ENCODE measurements at places on chromosomes 1 and 21.

- DNase-seq, result no peak
These were observed 3.8 kb upstream of the S100B start for GRCh38 chr21:46608672-46609111.

DNA sequence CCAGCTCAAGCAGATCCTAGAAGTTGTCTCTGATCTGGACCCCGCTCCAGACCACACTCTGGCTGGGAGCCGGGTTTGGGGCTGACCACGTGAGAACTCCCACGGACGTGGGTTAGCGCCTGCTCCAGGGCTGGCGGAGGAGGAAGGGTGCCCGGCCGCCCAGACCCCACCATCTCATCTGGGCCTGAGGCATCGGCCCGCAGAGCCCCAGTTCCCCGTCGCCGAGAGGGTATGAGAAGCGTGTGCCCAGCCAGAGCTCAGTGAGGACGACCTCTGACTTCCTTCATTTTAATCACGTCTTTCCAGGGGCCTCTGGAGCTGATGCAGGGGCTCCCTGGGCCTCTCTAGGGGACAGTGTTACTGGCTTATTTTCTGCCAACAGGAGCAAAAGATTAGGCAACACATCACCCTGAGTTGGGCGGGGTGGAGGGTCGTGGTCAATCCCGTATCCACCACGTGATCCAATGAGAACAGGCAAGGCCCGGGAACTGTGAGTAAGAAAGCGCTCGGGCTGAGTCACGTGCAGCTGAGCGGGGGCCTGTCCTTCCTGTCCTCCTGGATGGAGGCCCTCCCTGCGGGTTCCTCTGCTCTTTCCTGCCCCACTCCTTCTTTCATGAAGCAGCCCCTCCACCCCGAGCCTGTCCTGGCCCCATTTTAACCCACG, 81.1 kb downstream of the SIK1 start:
- no peak for DNase-seq

GRCh38 chr1:36006941-36007500, 76.1 kb downstream of the AGO3 start:
- DNase-seq, result no peak

DNA sequence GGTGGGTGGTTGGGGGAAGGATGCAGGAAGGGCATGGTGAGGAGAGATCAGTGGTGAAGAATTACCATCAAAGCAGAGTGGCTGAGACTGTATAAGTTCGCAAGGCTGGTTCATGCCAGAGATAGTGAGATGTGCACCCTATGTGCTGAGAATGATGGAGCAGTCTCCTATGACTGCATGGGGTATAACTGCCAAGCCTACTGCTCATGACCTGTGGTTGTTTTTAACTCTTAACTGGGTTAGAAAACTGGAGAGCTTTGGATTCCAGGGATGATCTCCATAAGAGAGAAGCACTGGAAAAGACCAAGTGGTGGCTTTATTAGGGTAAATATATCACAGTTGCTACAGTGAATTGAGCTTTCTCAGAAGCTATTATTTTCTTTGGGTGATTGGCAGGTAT, 16.2 kb downstream of the WNT2B start:
- DNase-seq, result no peak

DNA sequence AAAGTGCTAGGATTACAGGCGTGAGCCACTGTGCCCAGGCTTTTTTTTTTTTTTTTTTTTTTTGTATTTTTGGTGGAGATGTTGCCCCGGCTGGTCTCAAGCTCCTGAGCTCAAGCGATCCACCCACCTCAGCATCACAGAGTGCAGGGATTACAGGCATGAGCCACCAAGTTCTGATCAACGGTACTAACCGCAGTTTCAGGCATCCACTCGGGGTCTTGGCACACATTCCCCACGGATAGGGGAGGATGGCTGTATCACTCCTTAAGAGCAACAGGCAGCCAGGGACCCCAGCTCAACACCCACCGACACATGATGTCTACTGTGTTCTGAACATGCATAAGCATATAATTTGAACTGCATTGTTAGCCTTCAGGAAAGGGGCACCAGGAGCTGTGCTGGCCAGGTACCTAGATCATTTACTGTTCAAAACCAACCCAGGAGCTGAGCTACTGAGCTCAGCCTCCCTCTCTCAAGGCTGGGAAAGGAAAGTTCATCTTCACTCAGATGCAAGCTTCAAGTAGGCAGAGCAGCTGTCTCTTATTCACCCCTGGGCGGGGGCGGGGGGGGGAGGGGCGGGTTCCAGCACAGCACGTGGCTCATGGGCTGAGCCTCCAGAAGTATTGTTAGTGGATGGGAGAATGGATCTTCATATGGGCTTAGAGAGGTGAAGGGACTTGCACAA, 24.7 kb downstream of the CAPZB start:
- DNase-seq, result no peak

DNA sequence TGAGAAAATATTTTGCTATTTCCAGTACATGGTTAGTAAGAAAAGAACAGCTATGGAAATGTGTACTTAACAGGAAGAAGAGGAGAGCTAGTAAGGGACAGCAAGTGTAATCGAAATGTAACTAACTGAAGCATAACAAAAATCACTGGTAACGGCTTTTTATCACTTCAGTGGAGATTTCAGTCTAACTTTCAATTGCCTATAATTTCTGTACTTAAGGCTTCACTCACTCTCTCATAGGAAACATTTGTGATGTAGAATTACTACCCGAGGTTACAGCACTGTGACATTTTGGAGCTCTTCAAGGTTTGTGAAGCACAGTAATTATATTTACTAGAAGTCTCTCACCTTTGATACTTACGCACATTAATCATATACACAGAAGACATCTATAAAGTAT, 1119.1 kb downstream of the AMY1C start:
- no peak for DNase-seq

- DNase-seq, result no peak
These were observed 19.4 kb downstream of the ENO1 start for GRCh38 chr1:8858888-8859706.

DNA sequence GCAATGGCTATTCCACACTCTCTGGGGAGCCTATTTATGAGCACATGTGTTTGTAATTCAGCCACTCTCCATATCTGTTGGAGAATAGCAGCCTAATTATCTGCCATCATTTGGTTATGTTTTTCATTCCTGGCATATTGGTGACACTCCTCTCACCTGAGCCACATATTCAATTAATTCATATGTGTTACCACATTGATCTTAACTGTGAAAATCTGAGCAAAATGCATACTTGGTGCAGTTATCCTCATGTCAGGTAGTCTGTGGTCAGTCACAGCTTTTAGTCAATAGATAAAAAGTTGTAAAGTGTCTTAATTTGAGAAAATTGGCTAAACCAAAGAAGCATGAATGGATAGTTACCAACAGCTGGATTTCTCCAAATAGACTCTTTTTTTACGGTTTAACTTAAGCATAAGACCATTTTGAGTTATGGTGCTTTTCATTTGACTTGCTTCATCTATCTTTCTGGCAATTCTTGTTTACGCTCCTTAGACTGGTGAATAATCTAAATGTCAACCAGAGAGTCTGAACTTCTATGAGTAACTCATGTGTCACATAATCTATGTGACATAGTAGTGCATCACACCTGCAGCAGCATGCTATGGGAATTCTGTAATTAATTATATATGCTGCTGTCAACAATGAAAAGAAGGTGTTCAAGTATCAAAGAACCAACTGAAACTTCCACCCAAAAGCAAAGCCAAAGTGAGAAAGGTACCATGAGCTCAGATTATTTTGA, 187.7 kb upstream of the SGIP1 start:
- no peak for DNase-seq

DNA sequence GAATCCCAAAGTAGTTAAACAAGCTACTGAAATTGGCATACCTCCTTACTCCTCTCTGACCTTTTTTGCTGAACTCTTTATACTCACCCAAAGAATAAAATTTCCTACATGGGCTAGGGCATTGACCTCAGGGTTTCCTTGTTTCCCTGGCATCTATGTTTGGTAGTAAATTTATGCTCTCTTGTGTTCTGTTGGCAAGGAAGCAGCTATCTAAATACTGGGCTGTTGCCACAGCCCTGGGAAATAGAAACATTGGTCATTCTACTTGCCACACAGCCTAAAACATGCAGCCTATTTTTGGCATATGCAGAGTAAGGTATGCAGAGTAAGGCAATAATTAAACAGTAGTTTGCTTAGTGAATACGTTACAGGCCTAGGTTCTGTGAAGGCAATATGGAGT, 351.4 kb downstream of the HLX start:
- DNase-seq, result no peak

DNA sequence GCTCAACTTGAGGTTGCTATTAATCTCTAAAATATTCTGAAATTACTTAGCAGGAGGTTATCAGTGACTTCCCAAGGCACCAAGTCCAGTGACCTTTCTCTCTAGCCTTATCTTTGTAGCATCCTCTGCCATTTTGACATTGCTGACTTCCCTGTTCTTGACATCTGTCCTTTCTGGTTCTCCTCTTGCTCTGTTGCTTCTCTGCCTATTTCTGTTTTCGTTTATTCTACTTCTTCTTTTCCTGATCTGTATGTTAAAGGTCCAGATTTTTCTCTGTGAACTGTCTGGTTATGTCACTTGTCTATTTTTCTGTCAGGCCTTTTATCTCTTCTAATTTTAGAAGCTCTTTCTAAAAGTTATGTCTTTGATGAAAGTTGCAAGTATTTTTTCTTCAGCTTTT, 178.8 kb downstream of the VPS13D start:
- DNase-seq, result no peak

GRCh38 chr1:214633686-214634085, 30.7 kb downstream of the CENPF start:
- no peak for DNase-seq

DNA sequence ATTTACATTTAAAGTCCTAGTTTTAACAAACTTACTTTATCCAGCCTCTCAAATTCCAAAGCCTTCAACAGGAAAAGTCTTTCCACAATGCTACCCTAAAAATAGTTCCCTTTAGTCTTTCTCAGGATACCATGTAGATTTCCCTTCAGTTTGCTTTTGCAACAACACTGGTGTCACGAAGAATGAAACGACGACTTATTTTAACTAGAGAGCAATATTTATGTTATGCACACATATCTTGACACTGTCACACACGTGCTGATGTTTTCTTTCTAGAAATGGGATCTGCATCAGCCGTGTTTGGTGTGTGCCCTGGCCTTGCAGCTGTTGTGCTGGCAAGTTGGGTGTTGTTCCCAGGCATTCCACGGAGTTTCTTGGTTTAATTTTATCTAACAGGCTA, 75.5 kb downstream of the SIPA1L2 start:
- DNase-seq, result no peak

- DNase-seq, result no peak
These were observed 380 bp upstream of the FBXO28 start for GRCh38 chr1:224113545-224113917.

DNA sequence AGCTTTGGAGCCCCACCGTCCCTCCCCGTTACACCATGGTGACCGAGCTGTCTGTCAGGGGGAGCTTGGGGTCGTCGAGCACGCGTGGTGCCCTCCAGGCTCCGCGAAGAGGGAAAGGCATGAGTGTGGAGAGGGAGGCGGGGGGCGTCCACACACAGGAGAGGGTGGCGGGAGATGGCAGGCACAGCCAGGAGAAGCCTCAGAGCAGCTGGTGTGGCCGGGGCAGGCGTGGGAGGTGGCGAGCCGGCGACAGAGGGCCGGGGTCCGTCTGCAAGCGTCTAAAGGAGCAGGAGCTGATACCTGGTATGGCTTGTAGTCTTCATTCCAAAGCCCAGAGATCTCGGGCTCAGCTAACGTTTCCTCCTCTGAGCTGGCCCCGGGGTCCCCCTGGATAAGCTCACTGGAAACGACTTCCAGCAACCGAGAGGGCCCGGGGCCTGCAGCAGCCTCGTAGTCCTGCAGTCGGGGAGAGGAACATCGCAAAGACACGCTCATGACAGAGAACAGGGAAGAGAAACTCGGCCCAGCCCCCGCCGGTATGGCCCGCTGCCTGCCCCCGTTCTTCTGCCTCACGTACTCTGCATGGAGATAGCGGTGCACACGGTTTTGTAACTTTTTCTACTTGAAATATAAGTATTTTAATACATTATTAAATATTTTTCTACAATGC, 37.4 kb downstream of the CFAP74 start:
- no peak for DNase-seq

DNA sequence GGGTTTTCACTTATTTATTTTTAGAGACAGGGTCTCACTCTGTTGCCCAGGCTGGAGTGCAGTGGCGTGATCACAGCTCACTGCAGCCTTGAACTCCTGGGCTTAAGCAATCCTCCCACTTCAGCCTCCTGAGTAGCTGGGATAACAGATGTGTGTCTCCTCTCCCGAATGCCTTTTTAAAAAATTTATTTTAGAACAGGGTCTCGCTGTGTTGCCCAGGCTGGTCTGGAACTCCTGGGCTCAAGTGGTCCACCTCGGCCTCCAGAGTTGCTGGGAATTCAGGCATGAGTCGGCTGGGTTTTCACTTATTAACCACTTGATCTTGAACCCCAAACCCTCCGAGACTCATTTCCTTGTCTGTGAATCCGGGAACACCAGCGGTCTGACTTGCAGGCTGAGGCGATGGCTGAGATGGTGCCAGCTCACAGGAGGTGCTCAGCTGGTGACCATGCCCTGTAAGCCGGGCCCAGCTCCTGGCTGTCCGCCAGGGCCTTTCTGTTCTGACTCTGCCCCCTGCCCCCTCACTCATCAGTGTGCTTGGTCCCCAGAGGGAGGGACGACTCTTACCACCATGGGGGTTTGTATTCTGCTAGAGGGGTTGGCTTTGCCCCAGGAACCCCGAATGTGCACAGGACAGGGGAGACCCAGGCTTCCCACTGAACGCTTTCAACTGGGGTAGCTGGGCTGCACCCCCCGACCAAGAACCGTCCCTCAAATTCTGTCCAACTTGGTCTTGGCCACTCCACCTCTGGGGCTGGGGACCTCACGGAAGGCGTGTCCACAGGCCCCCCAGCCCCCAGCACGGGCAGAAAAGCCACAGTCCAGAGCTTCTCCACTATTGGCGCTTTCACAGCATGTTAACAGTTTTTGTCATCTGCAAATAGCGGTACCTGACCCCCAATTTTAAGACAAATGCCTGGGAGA, 22.5 kb downstream of the MMEL1 start:
- DNase-seq, result no peak

DNA sequence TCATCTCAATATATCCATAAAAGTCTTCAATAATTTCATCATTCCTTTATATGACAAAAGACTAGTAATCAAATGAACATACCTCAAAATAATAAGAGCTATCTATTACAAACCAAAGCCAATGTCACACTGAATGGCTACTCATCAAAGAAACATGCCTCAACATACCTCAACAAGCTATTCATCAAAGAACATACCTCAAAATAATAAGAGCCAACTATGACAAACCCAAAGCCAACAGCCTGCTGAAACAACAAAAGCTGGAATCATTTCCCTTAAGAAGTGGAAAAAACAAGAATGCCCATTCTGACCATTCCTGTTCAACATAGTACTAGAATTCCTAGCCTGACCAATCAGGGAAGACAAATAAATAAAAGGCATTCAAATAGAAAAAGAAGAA, 1373.7 kb downstream of the BRINP3 start:
- DNase-seq, result no peak

GRCh38 chr1:170555370-170555769, 23.4 kb downstream of the GORAB start:
- no peak for DNase-seq

- DNase-seq, result no peak
These were observed 41.6 kb downstream of the CATSPERE start for GRCh38 chr1:244502630-244503029.

All from iPS DF 19.7 (cell line).